ENCODE measurements at places on chromosomes 6 and 20.

DNA sequence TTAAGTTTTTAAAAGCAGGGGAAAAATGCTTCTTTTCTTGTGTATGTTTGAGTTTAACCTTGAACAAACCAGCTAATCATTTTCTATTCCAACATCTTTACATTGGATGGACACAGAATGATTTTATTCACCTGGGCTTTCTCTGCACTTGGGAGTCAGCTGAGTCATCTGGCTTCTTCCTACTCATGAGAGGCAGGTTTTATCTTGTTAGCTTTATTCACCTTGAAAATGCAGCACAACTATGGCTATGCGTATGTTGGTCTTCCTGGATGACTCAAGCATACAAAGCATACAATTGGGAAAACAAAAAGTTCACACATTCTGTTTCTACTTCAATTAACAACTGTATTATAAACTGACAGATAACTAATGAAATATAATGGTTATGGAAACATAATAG is 737.7 kb downstream of the FRK start:
- DNase-seq: no peak

- DNase-seq: peak; percentile 76
Measured at GRCh38 chr6:132491303-132491702, 21.6 kb downstream of the STX7 start.

DNA sequence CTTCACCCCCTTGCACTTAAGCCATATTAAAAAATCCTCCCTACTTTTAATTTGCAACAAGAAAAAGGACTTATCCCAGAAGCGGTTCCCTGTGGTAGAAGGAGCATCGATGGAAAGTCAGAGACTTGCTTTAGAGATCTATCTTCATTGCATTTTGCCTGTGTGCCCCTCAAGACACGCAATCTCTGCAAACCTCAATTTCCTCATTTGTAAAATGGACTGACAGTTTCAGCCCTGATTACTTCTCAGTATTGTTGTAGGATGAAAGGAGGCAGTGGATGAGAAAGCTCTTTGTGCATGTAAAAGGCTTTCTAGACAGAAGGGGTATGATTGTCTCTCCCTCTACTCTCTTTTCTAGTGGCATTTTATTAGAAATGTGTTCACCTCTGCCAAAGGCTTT is 410.2 kb downstream of the CDC5L start:
- no peak for DNase-seq

GRCh38 chr20:9632991-9633390 is 118.6 kb downstream of the LAMP5 start:
- DNase-seq: no peak

DNA sequence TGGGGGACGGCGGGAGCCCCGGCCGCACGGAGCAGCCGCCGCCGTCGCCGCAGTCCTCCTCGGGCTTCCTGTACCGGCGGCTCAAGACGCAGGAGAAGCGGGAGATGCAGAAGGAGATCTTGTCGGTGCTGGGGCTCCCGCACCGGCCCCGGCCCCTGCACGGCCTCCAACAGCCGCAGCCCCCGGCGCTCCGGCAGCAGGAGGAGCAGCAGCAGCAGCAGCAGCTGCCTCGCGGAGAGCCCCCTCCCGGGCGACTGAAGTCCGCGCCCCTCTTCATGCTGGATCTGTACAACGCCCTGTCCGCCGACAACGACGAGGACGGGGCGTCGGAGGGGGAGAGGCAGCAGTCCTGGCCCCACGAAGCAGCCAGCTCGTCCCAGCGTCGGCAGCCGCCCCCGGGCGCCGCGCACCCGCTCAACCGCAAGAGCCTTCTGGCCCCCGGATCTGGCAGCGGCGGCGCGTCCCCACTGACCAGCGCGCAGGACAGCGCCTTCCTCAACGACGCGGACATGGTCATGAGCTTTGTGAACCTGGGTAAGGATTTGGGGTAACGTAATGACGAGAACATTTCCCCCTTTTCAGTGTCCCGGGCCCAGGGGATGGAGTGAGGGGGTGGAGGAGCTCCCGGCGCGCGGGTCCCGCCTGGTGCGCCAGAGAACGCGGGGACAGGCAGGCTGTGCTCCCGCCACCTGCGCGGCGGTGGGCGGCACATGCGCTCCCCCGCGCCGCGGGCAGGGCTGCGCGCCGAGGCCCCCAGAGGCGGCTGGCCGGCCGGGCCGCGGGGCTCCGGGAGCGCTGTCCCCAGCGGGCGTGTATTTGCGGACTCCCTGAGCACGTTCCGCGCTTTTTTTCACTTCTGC is 1.4 kb downstream of the BMP6 start:
- DNase-seq: peak; percentile 15

DNA sequence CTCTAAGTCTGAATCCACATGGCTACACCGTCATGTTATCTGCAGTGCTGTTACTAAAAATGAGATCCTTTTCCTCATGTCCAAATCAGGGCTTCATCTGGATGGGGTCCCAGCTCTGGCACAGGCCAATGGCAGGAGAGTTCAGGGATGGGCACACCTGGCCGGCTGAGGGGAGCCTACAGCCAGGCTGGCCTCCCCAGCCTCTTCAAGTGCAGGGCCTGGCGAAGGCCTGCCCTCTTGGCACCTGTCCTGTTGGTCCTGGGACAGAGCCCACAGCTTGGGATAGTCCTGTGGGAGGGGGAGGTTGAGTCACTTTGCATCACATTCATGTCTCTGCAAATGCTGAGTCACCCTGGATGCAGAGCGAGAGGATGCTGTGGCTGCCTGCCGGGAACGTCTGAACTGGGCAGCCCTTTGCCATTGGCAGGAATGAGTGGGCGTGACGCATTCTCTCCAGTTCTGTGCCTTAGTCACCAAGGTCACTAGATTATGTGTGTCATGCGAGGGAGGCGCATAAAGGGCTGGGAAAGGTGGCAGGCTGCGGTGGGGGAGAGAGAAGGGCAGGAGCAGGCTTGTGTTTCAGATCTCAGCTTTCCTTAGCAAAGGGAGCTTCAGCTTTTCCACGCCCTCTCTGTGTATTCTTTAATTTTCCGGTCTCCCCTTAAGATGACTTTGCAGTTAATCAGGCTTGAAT is 223.2 kb upstream of the ECI2 start:
- no peak for DNase-seq

GRCh38 chr6:34074064-34074742 is 71.7 kb downstream of the GRM4 start:
- DNase-seq: peak; percentile 16

DNA sequence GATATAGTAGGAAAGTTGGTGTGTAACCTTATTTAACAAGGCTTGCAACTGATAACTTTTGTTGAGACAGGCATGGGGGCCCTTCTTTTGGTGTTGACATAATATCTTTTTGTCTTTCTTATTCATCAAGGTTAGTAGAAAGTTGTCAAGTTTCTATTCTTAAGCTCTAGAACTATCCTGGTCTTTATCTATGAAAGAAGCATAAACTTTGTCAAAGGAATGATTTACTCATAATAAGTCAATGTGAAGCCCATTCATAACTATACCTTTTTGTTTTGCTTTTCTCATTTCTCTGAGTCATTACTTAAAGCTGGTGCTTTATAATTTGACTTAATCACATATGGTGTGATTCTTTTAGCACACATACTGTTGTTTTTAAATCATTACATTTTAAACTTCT is 312.4 kb downstream of the UTRN start:
- no peak for DNase-seq

GRCh38 chr20:48129345-48129942 is 344.2 kb upstream of the SULF2 start:
- no peak for DNase-seq

GRCh38 chr6:12439296-12439695 is 149.1 kb downstream of the EDN1 start:
- DNase-seq: no peak

- DNase-seq: peak; percentile 74
Measured at GRCh38 chr6:161169696-161170095, 104.2 kb downstream of the AGPAT4 start.

GRCh38 chr6:107670792-107671199 is 153.3 kb downstream of the SCML4 start:
- DNase-seq: peak; percentile 31

DNA sequence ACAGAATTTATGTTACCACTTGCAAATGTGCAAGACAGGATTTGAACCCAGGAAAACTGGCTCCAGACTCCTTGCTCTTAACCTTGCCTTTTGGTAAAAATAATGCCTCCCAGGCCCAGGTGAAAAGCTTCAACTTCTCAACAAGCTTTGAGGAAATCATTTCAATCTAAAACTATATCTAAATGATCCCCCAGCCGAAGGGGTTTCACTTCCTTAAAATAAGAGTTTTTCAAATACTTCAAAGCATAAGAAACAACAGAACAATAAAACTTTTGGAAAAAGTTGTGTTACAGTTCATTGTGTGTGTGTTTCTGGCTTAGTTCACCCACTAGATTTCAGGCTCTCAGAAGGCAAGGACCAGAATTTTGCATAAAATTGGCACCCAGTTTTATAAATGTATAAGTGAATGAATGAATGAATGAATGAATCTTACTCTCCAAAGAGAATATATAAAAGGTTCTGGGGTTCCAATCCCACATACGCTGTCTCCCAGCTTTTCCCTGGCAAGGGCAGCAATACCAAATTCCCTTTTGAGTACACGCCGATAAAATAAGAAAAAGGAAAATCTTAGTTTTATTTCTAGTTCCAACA is 5.4 kb downstream of the OR2H2 start:
- no peak for DNase-seq

- no peak for DNase-seq
Measured at GRCh38 chr6:154187203-154187602, 148.2 kb downstream of the OPRM1 start.

DNA sequence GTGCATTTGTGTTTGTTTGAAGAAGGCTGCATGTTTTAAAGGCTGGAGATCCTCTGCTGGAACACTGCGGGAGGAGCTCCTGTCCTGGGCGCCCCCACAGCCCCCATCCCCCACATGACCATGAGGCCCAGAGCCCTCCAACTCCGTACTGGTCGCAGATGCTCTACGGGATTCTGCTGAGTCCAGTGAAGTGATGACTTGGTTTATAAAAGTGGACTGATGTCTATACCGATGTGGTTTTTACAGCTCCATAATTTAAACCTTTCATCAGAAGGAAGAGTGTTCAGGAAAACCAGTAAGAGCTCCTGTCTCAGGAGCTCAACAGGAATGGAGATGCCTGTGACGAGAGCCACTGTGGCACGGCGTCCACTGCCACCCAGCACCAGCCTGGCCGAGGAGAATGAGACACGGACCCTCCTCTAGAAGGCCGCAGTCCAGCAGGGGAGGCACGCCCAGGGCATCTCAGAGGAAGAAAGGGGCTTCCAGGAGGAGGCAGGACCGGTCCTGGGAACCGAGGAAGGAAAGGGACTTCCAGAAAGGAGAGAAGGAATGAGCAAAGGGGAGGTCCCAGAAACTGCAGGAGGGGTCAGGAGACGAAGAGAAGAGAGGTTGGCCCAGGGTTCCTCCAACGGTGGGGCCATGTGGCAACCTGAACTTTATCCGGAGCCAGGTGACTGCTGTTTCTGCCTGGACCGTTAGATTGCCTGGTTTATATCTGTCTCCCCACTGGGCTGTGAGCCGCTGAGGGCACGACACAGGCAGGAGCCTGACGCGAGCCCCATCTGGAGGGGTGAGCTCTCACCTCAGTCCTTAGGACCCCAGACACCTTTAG is 26.9 kb downstream of the BFSP1 start:
- DNase-seq: peak; percentile 83

- no peak for DNase-seq
Measured at GRCh38 chr6:36223706-36224105, 27.2 kb downstream of the BRPF3 start.

DNA sequence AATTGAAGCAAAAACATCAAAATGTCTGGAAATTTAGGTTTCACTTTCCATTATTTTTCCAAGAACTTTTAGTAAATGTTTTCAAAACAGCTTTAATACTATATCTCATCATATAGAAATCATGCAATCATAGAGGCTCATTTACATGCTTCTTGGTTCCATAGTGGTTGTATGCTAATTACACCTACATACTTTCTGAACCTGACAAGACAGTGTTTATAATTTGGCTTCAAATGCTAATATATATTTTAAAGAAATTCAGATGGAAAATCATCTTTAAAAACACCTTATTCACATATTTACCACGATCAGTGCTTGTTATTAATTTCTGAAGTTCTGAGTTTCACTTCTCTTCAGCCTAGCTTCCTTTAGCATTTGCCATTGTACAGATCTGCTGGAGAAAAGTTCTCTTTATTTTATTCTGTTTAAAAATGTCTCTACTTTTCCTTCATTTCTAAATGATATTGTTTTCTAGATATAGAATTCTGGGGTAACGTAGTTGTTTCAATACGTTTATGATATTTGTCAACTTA is 89.9 kb downstream of the PLCB1 start:
- no peak for DNase-seq

DNA sequence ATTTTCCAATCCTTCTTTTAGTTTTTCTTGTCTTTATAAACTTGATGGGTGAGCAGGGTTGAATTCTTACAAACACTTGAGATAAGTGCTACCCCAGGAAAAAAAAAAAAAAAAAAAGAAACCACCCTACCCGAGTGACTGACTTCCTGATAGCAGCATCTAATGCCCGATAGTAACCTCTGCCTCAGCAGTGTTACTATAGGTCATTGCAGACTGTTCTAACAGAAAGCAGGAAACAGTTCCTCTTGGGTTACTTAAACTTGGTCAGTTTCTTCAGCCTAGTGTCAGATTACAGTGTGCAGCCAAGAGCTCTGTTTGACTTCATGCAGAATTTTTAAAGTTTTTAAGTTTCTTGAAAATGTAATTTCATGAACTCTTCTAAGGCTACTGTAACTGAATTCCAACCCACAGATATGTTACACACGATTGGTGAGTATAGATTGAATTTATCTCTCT is 2.1 kb downstream of the MYLIP start:
- peak; percentile 93 for DNase-seq

DNA sequence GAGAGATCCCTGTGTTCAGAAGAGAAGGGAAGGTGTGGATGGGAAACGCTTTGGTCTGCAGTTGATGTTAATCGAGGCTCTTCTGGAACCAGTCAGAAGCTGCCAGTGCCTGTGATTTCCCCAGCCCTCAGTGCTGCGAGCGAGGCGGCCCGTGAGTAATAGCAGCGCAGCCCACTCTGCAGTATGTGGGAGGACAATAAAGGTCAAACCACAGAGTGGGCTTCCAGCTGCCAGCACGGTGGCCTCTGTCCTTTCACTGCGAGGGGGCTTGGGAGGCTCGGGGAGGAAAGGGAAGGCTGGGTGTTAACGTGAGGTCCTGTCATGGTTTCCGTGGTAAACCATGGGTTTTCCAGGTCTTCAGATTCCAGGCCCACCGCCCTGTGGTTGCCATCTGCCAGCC is 32.3 kb upstream of the TAGAP start:
- DNase-seq: no peak

DNA sequence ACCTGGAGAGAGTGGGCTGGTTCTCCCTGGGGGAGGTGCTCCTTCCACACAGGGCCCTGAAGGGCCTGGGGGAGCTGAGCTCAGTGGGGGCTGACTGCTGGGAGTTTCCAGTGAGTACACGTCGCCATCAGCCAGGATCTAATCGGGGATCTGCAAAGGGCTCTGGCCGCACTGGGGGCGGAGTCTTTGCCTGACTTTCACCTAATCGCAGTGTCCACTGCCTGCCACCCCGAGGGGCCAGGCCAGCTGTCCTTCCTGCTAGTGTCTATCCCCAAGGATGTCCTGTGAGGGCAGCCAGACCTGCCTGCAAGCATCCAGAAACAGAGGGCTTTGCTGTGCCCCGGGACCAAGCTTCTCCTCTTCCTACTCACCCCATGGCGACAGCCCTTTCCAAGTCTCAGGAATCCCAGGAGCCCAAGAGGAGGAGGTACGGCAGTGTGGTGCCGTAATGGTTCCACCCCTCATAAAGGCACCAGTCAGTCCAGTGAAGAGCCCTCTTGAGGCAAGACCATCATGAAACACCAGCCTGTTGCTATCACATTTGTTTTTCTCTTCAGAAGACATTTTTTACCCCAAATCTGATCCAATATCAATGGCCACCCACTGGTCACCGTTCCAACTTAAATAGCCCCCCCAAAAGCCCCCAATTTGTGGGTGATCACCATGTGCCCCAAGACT is 243.1 kb upstream of the ECI2 start:
- no peak for DNase-seq

Data from hematopoietic multipotent progenitor cell treated with erythropoietin and hydrocortisone succinate and interleukin-3 and kit ligand, for 6 days (in vitro differentiated cells).